KG1 (cell line): ENCODE measurements at places on chromosomes 16 and 17.

GRCh38 chr16:30720694-30721093 lies 21.7 kb downstream of the SRCAP start:
- DNase-seq: no peak

DNA sequence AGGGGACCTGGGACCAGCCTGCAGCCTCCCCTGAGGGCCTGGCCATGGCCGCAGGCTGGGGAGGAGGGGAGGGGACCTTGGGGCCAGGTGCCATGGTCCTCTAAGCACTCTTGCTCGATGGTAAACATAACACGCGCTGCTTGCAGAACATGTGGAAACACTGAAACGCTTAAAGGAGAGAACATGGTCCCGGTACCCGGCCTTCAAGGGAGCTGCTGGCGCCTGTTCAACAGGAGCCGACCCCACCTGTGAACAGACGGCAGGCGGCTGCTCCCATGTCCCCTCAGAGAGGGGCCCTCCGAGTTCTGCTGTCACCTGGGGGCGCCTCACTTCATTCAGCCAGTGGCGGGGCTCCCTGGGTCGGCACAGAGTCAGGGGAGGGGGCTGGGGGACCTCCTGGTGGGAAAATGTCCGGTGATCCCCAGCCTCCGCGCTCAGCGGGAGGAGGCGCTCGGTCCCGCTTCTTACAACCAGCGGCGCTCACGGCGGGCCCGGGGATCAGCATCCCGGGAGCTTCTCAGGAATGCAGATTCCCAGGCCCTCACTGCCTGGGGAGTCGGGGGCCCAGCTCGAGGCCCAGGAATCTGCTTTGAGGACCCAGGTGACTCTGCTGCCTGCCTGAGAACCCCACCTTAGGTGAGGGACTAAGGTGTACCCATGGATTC lies 854 bp upstream of the SSTR5 start:
- no peak for DNase-seq

- DNase-seq: no peak
These were observed 27.9 kb downstream of the CDR2 start for GRCh38 chr16:22346483-22346882.

GRCh38 chr16:79006206-79006605 lies 594.3 kb downstream of the MAF start:
- DNase-seq: no peak
